ENCODE measurements at places on chromosomes 1 and 21.

- DNase-seq: no peak
Observed at GRCh38 chr21:41765973-41766882, 624 bp downstream of the RIPK4 start.

DNA sequence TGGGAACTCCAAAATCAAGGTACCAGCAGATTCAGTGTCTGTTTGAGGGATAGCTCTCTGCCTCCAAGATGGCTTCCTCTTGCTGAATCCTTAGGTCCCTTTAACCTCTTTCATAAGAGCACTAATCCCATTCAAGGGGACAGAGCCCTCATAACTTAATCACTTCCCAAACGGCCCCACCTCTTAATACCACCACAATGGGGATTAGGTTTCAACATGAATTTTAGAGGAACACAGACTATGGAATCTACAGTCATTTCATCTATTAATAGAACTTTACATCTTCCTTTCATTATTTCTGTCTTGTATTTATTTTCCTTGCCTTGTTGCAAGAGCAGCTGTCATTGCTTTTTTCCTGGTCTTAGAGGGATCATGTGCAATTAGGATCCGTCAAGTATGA lies 30.3 kb downstream of the HOOK1 start:
- DNase-seq: no peak

DNA sequence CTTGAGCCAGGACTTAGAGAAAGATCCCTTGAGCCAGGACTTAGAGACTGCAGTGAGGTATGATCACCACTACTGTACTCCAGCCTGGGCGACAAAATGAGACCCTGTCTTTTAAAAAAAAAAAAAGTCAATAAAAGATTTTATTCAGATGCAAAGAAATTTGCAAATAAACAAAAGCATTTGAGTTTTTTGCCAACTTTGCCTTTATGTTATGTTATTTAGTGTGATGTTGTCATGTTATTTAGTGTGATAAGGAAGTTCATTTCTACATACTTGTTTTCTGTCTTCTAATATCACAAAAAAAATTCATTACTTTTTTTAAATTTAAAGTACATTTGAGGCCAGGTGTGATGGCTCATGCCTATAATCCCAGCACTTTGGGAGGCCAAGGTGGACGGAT lies 9.0 kb downstream of the RAD54L start:
- no peak for DNase-seq

DNA sequence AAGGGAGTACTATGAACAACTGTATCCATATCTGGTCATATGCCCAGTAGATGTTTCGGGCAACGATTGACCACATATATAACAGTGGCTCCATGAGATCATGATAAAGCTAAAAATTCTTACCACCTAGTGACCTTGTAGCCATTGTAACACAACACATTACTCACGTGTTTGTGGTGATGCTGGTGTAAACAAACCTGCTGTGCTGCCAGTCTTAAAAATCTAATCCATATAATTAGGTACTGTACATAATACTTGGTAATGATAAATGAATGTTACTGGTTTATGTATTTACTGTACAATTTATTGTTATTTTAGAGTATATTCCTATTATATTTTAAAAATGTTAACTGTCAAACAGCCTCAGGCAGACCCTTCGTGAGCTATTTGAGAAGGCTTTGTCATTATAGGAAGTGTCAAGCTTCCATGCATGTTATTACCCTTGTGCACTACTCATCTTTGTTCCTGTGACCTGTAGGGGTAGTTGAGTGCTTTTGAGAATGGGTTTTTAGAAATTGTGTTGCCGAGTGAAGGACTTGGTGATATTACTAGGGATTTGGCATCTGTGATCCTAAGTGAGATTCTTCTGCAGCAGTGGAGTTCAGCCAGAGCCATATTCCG lies 23.6 kb downstream of the DIP2A start:
- DNase-seq: no peak

DNA sequence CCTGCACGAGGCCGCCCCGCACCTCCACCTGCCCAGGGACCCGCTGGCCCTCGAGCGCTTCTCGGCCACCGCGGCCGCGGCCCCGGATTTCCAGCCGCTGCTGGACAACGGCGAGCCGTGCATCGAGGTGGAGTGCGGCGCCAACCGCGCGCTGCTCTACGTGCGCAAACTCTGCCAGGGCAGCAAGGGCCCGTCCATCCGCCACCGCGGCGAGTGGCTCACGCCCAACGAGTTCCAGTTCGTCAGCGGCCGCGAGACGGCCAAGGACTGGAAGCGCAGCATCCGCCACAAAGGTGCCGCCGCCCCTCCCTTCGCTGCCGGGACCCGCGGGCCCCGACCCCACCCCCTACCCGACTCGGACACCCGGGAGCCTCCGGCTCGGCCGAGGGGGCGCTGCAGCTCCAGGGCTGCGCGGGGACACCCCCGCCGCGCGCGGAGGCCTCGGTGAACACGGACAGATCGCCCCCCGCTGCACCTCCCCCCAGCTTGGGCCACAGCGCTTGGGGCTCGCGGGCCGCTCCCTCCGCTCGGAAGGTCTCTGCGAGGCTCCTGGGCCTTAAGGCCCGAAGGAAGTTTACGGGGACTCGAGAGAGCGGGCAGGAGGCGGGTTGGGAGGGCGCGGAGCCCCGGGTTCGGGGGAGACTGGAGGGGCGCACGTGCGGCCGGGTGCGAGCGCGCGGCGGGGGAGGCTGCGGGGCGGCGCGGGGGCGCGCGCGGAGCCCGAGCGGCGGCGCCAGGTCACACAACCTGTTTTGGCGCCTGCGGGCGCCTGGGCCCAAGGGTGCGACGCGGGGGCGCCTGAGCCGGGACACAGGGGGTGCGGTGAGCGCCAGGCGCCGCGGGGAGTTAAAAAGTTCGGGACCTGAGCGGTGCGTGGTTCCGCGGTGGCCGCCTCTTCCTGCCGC lies 1.2 kb downstream of the SAMD11 start:
- DNase-seq: no peak

- no peak for DNase-seq
Observed at GRCh38 chr1:18422076-18422777, 58.5 kb upstream of the KLHDC7A start.

DNA sequence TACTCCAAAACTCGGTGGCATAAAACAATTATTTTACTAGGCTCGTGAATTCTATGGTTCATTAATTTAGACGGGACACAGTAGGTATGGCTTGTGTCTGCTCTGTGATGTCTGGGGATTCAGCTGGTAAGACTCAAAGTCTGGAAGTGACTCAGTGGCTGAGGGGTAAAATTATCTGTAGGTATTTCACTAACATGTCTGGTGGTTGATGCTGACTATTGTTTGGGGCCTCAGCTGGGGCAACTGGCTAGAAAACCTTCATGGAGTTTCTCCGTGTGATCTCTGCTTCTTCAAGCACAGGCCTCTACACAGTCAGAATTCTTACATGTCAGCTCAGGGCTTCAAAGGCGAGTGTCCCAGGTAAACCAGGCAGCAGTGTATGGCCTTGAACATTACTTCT lies 41.2 kb upstream of the KLF17 start:
- no peak for DNase-seq

DNA sequence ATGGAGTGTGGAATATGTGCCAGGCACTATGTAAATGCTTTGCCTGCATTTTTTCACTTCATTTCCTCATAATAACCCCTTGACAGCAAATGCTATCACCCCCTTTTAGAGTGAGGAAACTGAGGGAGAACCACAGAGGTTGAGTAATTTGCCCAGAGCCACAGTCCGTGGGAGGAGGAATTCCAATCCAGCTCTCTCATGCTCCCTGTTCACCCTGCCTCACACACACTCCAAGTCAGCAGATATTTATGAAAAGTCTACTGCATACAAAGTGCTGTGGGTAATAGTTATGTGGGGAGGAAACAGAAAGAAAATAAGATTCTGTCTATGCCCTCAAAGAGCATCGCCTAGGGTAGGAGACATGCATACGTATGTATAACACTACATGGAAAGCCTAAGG lies 30.9 kb upstream of the RBM15 start:
- DNase-seq: no peak

GRCh38 chr1:28811369-28811765 lies 603 bp upstream of the OPRD1 start:
- DNase-seq: no peak

DNA sequence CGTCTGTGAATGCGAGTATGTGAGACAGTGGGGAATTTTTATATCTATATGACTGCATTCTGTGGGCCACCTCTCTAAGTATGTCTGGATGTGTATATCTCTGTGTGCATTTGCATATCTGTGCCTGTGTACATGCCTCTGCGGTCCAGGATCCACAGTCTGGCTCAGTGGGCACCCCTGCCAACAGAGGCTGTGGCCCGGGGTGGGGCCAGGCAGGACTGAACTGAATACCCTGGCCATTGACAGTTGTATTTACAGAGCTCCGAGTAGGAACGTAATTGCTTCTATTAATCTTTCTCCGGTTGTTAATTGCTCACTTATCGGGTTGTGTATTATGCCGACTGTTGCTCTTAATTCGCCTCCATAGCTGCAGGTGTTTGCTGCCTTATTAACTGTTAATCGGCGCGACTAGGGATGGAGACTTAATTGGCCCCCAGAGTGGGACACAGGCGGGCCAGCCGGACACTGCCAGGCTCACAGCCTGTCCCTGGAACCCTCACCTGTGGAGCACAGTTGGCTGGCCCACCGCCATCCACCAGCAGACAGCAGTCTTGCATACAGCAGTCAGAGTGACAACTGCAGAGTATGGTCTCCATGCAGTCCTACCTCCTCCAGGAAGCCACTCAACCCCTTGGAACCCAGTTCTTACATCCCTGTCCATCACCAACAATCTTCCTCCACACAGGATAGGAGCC lies 22.4 kb upstream of the ADGRB2 start:
- DNase-seq: no peak

- DNase-seq: no peak
Observed at GRCh38 chr21:14366998-14367397, 15.9 kb downstream of the HSPA13 start.

- DNase-seq: no peak
Observed at GRCh38 chr1:15020943-15021745, 132.4 kb upstream of the TMEM51 start.

GRCh38 chr1:160121388-160121787 lies 5.8 kb downstream of the ATP1A2 start:
- no peak for DNase-seq

DNA sequence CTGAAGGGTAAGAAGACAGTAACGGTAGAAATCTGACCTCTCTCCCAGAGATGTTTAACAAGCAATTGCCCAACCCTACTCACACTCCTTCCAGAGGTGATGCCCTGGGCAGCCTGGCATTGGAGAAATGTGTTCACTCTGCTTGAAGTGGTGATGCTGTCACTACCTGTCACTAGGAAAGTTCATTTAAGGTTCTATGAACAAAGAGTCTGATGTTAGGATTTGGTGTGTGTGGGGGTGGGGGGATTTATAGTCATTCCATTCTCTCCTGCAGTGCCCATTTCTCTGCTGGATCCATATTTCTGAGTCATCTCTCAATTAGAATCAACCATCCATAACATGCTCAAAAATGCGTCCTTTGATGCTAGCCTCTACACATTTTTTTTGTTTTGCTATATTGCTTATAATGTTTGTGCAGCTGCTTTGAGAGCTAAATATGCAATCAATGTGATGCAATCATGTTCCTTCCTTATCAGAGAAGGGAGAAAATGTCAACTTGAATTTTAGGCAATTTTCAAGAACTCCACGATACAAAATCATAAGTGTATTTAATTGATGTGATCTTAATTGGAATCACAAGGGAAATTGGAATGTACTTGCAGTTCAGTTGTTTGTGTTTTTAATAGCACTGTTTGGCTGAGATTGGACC lies 173.9 kb downstream of the DUSP10 start:
- DNase-seq: no peak

GRCh38 chr1:25106352-25106751 lies 126.0 kb downstream of the SYF2 start:
- DNase-seq: no peak

GRCh38 chr21:39105341-39105765 lies 77.9 kb downstream of the PSMG1 start:
- DNase-seq: no peak

DNA sequence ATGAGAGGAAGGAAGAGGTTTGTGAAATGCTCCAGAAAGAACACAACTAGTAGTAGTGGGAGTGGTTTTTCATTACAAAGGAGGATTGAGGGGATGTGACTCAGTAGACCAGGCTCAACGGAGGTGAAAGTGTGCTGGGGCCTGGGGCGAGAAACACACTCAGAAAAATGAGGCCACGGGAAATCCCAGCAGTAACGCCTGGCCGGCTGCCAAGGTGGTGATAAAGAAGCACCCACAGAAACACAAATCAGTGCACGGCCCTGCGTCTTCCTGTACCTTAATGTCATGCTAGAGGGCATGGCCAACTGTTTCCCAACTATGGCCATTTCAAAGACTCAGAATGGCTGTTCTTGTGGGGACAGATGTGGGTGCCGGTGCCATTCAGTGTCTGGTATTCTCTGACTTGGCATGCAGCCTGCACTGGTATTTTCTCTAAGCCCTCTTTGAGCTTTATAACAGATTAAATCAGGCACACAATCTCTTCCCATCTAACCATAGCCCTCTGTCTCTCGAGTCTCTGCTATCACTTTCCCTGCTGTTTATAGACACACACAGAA lies 38.2 kb downstream of the URB2 start:
- DNase-seq: peak; percentile 37

GRCh38 chr1:167718914-167719691 lies 2.7 kb upstream of the MPZL1 start:
- no peak for DNase-seq

GRCh38 chr1:168963601-168964000 lies 142.9 kb upstream of the ATP1B1 start:
- DNase-seq: no peak

DNA sequence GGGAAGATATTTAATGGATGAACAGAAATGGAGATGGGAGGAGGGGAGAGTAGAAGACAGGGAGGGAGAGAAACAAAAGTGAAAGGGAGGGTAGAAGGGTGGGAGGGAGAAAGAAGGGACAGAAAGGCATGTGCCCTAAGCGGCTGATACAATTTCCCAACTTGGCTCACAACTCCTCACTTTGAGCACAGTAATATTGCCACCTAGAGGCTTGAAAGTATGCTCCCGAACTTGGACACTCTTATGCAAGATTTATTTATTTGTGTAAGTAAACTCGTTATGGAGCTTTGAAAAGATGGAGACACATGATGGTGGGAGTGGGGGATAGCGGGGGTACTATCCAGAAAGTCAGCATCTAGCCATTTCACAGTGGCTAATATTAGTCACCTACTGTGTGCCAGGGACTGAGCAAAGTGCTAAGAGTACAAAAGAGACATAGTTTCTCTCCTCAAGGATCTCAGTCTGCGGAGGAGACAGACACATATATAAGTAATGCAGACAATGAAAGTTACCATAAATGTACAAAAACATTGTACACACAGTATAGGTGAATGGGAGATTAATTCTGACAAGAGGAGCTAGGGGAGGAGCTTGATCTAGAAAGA lies 189.7 kb downstream of the SEC16B start:
- no peak for DNase-seq

- no peak for DNase-seq
Observed at GRCh38 chr1:40628903-40629292, 36.6 kb downstream of the RIMS3 start.

- DNase-seq: no peak
Observed at GRCh38 chr1:223214261-223214807, 71.3 kb upstream of the TLR5 start.

GRCh38 chr1:58047265-58047858 lies 499.2 kb downstream of the OMA1 start:
- no peak for DNase-seq

- no peak for DNase-seq
Observed at GRCh38 chr21:31772674-31773555, 41.0 kb upstream of the SCAF4 start.

GRCh38 chr1:158126425-158126824 lies 54.3 kb upstream of the CD1D start:
- DNase-seq: no peak

Data from activated naive CD4-positive, alpha-beta T cell (primary cell).